ENCODE measurements at places on chromosomes 2 and 18.

DNA sequence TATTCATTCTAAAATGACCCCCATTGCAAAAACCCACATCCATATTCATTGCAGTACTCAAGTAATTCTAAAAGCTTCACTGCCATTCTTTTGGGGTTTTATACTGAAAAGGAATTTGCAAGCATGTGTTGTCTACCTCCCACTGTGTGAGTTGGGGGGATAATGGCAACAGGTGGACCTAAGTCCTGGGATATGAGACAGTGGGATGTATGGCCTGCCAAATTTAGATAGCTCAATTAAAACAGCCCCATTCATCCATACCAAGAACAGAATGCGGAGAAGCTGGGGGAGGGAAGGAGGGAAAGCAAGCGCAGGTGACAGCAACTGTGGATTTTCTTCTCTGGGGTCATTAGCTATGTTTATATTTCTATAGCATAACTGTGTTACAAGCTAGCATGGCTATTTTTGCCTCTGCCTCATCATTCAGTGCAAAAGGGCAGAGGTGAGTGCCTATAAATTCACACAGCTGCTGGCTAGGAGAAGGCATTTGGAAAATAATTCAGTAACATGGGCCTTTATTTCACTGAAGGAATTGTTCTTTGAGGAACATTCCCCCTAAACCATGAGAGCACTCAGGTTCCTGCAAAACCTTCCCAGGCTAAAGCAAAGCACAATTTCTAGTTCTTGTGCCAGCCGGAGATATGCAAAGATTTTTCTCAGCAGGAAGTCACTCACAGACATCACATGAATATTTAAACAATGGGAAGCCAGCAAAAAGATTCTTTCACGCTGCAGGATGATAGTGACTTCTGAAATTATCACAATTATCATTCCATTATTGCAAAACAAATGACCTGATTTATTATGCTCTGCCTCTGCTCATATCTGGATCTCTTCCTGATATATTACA, 393.9 kb upstream of the ACVR2A start:
- DNase-seq = no peak

DNA sequence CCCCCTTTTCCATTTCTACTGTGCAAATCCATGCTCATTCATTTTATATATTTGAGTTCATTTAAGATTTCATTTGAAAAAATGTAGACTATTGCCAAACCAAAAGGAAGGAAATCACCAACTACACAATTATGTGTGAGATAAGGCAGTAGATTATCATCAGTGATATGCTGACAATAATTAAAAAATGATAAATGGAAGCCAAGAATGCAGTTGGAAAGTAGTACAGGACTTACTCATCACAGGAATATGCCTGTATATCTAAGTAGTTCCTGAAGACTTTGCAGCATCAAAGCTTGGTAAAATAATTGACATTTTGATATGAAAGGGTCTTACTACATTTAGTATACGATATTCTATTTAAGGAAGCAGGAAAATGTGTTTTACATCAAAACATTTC, 166.1 kb upstream of the OTX1 start:
- no peak for DNase-seq

DNA sequence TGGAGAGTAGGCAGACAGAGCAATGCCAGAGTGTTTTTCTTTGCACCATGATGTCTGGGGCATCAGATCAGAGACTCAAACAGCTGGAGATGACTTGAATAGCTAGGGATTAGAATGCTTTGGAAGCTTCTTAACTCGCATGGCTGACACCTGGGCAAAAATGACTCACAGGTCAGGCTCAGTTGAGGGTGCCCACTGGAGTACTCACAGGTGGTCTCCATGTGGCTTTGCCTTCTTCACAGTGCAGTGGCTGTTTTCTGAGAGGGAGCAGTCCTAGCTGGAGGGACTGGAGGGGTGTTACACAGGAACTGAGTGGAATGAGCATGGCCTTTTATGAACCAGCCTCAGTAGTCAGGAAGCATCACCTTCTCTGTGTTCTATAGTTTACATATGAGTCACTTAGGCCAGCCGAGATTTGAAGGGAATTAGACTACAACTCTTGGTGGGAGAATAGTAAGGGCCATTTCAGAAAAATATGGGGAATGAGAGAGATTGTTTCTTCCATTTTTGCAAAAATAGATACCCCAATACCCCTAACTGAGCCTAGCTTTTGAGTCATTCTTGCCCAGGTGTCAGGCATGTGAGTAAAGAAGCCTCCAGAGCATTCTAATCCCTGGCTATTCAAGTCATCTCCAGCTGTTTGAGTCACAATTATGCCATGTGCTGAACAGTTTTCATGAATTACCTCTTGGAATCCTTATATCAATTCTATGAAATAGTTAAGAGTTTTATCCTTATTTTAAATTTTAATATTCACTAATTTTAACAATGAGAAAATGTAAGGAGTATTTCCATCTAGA, 7.1 kb upstream of the PPP1R1C start:
- DNase-seq = no peak

DNA sequence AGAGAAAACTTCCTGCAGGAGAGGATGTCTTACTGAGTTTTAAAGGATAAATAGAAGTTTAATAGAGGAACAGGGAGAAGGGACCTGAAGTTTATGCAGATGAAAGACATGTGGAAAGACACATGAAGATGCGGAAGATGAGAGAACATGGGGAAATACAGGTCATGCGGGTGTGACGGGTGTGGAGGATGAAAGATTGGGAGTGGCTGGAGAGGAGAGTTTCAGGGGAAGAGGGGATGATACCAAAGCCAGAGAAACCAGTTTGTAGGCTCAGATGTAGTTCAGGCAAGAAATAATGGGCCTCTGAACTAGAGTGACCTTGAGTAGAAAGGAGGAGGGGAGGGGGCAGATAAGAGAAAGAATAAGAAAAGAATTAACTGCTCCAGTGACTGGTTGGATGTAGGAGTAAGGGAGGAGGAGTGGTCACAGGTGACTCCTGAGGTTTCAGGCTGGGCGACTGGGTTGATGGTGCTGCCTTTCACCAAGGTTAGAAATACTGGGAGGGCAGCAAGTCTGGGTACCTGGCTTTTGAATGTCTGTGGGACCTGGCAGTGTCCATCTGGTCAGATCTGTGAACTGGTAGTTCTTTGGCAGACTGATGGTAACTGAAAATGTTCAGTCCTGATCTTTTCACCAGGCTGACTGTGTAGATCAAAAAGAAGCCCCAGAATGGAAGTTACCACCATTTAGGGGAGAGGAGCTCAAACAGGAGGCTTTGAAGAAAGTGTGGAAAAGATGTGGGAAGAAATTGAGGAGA, 69.4 kb downstream of the TET3 start:
- DNase-seq = no peak

DNA sequence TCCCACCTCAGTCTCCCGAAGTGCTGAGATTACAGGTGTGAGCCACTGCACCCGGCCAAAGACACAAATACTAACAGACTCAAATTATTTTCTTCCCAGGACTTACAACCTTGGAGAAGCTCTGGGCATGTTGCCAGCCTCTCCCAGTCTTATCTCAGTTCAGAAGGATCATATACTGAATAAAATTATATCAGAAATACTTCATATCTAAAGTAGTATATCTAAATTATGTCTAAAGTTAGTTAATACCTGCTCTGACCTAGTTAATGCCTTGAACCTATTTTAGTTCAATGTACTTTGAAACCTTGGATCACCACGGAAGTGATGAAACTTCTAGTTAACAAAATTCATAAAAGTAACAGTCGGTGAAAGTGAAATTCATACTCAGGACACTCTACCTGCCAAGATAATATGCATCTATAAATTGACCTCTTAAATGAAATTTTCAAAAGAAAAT, 34.4 kb upstream of the CYBRD1 start:
- no peak for DNase-seq

- DNase-seq = no peak
These were observed 404.7 kb upstream of the FAM98A start for GRCh38 chr2:34003795-34004194.

GRCh38 chr18:22913861-22914260, 19.3 kb upstream of the RBBP8 start:
- no peak for DNase-seq

DNA sequence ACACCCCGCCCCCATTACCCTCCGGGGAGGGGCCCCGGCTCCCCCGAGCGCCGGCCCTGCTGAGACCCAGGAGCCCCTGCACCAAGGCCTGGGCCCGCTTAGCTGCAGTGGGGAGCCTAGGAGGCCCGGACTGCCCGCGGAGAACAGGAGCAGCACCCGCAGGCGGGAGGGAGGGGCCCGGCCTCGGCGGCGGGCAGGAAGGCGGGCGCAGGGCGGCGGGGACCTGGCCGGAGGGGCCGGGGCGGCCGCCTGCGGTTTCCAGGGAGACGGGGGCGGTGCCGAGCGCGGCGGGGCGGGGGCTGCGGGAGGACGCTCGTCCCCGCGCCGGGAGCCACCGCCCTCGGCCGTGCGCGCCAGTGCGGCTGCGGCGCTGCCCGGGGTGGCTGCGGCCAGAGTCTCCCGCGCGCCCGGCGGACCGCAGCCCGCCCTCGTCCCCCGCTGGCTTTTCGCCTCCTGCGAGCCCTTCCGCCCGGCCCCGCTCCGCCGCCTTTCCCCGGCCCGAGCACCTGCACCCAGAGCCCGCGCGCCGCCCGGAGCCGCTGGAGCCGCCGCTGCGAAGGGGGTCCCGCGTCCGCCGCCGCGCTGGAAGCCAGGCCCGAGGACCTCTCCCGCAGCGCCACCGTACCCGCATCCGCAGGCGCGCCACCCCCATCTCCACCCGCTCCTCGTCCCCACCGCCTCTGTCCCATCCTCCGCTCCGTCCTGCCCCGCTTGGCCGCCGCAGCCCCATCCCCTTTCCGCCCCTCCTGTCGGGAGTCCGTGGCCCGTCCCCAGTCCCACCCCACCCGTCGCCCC, 17.2 kb downstream of the GPC1 start:
- no peak for DNase-seq

- no peak for DNase-seq
These were observed 28.1 kb upstream of the MYCN start for GRCh38 chr2:15912203-15912602.

- no peak for DNase-seq
These were observed 232.8 kb downstream of the DYM start for GRCh38 chr18:49227441-49228165.

DNA sequence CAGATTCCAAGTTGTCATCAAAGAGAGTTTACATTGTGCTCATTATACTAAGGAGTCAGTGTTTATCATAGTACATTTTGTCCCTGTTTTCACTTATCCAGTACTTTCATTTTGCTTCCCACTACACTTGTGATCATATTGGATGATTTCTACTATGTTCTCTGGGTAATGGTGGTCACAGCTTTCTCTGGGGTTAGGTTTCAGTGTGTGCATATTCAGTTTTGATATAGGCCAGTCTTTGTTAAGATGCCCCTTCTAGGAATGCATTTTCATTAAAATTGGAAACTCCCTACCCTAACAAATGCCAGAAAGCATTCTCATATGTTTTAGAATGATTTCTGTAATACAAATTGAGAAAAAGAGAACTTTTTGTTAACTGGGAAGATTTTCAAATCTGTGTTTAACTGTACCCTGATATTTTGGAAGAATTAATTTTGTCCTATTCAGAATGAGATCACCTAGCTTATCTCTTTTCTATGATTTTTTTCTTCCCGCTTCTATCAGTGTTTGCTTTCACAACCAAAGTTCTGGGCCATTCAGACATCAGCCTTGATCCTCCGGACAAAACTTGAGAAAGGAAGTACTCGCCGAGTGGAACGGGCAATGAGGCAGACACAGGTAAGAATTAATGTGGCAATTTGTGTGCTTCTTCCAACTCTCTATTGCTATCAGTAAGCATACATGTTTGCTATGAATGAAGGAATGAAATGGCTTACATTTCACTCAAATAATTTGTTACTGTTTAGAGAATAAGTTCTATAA, 74.6 kb downstream of the TTC27 start:
- DNase-seq = no peak

- no peak for DNase-seq
These were observed 259.1 kb downstream of the STK39 start for GRCh38 chr2:167988296-167988695.

GRCh38 chr2:123144082-123144481, 881.0 kb upstream of the CNTNAP5 start:
- DNase-seq = no peak

GRCh38 chr2:44136252-44136651, 32.4 kb upstream of the PPM1B start:
- no peak for DNase-seq

DNA sequence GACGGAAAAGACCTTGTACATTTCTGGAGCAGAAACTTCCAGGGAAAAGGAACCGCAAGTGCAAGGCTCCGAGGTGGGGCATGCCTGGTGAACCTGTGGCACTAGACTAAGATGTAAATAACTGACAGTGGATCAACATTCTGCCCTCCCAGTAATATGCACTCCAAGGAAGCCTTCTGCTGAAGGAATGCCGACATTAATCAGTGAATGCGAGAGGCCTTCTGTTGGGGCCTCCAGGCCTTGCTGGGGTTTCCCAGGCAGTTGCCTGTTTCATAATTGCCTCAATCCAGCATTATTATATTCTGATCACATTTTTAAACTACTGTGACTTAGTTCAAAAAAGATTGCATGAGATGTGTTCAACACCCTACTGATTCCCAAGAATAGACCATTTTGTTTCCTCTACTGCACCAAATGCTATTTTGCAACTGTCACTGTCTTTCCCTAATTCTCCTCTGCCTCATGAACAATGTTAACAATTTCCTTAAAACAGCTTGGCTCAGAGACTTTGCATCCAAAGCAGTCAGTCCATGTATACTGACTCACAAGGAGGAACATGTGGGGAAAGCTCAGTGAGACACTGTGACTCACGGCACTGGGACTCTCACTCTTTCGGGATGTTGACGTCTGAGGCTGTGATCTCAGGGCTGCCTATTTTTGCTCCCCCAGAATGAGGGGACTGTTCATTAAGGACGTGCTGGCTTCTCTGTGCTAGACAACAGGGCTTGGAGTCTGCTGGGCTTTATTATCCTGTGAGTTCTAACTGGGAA, 10.5 kb upstream of the DSG2 start:
- no peak for DNase-seq

DNA sequence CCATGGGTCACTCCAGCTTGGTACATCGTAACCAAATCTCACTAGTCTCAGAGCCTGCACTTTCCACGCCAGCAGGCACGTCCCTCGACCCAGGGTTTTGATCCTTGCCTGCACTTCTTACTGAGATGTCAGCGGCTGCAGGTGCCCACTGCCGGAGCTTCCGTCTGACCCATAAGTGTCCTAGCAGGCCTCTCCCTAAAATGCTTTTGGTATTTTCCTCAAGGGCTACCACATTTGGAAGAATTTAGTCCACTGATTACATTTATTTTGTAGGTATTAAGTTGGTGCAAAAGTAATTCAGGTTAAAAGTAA, 175.0 kb upstream of the FBXO11 start:
- DNase-seq = no peak

DNA sequence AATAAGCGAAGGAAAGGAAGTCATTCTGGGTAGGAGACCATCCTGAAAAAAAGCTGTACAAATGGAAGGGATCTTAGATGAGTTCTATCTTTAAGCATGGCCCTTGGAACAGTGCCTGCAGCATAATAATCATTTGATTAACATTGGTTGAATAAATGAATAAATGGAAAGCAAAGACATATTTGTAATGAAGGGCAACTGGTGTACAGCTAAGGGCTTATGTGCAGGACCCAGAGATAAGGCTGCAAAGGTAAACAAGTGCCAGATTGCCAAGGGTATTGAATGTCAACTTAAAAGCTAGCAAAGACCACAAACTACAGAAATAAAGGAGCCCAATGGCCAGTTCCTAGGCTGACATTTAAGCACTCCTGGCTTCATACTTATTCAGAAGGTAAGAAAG, 19.4 kb downstream of the IMMT start:
- DNase-seq = no peak
